Heart left ventricle (tissue), 16 donors: ENCODE measurements at places on chromosomes 6 and 20. TPM values are rescaled to one million over a fixed set of nuclear protein-coding genes. Genes with fewer than 3 reads are reported as not detected.

DNA sequence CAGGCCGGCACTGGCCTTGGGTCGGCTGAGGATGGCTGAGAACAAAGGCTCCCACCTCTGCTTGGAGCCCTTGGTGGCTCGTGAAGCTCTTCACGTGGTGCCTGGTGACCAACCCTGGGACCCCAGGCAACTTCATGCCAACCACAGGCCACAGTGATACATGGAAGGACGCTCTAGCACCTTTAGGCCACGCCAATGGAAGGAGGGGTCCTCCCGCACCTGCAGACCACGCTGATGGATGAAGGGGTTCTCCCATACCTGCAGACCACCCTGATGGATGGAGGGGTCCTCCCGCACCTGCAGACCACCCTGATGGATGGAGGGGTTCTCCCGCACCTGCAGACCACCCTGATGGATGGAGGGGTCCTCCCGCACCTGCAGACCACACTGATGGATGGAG, 62.5 kb downstream of the ERMARD start:
- DNase-seq = no peak

GRCh38 chr20:59223182-59223601, 59.6 kb downstream of the ZNF831 start:
- no peak for DNase-seq

DNA sequence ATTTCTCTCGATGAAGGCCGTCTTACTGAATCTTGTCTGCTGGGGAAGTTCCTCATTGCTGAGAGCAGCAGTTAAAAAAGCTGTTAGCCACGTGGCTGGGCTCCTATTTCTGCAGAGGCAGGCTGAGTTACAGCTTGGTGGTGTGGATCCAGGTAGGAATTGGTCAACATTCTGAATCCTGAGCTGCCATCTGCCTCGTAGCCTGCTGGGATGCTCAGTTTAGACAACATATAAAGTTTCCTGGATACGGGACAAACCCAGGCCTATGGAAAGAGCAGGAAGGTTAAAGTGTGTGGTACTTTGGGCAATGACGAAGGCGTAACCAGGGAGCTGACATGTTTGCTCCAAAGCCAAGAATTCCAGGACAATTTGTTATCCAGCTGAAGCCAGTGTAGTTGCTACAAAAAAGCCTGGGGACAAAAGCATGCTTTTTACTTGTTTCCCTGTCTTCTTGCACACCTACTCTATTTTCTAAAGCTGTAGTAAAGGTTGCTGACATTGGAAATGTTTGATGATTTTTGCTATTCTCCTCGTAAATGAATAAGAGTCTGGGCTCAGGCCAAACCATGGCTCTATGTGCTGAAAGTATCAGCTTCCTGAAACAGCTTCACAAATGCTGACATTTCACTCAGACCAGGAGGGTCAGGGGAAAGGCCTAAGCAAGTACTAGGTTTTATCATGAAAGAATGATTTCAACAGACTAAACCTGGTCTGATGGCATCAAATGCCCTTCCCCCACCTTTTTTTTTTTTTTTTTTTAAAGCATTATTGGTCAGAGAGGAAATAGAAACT, 12.4 kb upstream of the MYLK2 start:
- no peak for DNase-seq

- DNase-seq = peak; percentile 57
Observed at GRCh38 chr6:151679081-151679480, 128.4 kb upstream of the ESR1 start.

DNA sequence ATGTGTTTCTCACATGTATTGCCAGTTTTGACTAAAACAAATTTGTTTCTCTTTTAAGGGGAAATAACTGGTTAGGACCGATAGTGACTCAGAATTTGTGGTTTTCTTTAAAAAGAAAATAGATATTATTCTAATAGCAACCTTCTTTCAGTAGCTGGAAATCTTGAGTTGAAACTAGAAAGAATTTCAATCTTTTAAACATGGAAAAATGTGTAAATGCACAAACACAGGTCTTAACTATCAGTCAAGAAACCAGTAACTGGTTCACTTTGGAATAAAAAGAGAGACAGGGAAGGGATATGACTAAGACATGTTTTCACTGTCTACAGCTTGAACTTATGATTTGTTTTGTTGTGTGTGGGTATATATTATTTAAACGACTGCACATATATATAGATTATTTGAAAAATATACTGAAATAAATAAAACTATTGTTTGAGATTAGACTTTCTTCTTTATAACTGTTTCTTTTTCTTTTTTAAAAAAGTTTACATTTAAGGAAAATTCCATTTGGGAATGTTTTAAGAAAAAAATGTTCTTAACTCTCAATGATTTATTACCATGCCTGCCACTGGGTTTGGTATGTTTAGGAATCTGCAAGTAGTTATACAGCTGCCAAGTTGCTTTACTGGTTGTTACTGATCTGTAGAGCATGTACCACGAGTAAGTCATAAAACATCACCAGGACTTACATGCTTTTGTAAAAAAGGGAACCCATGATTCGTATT, 753.3 kb upstream of the MARCKS start:
- DNase-seq = no peak

The CFB gene
- total RNA-seq = 8.9 TPM

The SOX12 gene
- 9.3 TPM for total RNA-seq

The FRK gene
- total RNA-seq = 6.3 TPM

The DLL1 gene
- total RNA-seq = 8.3 TPM

The CLIC1 gene
- 310 TPM for total RNA-seq

The CAPN11 gene
- total RNA-seq = 0.47 TPM
